Activated CD4-positive, alpha-beta T cell treated with anti-CD3 and anti-CD28 coated beads for 24 hours (primary cell): ENCODE measurements at places on chromosomes 4 and X.

DNA sequence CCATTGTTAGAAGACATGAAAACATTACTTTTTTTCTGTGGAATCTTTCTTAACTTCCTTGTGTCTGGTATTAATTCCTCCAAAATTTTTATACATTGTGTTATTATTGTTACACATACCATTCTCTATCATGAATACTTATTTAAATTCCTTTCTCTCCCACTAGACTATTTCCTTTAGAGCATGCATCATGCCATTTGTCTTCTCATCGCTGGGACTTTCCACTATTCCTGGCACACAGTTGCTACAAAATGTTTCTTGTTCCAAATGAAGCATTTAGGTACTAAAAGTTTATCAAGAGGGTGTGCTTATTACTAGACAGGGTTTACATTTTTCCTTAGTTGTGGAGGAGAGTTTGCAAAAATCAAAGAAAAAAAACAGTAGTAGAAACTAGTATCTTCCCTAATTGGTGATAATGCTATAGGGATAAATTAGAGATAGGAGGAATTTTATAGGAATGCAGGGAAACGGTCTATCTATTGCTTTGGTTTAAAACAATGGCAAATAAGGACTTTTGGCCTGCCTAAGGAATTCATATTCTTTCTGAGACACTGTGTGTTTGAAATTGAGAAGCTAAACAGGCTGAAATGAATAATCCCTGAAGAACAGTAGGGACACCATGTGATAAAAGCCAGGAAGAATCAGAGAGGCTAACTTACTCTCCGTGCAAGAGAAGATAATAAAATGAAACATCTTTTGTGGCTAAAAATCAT is 187.5 kb upstream of the TBC1D9 start:
- DNase-seq: no peak

- DNase-seq: no peak
Observed at GRCh38 chrX:122154019-122154418, 1030.1 kb upstream of the GRIA3 start.

- DNase-seq: no peak
Observed at GRCh38 chrX:112849016-112849415, 8.4 kb upstream of the AMOT start.

- no peak for DNase-seq
Observed at GRCh38 chrX:8632924-8633323, 99.0 kb downstream of the ANOS1 start.
